ENCODE measurements at places on chromosomes 16 and 17. TPM values are rescaled to one million over a fixed set of nuclear protein-coding genes. Genes with fewer than 3 reads are reported as not detected.

DNA sequence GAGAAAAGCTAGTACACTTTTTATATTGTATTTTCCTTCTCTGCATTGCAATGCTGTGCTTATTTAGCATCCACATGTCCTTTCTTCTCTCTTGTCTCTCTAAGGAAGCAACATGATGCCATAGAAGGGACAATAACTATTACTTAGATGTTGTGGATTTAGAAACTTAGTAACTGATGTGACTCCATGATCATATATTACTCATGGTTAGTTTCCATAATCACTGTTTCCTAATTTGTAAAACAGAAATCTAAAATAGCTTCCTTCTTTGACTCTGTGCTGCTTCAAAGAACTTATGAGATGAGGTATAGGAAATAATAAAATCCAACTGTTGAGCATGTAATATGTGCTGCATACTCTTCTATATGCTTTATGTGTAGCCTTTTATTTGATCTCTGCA is 6.6 kb upstream of the ABCA5 start:
- no peak for DNase-seq
- no peak overlapping the region for H3K27ac ChIP-seq
- peaks cover 5% of the 10 kb centered on the region for H3K36me3 ChIP-seq
- H3K4me3 ChIP-seq, result no peak overlapping the region
- H3K4me1 ChIP-seq, result peaks cover 8% of the 10 kb centered on the region

DNA sequence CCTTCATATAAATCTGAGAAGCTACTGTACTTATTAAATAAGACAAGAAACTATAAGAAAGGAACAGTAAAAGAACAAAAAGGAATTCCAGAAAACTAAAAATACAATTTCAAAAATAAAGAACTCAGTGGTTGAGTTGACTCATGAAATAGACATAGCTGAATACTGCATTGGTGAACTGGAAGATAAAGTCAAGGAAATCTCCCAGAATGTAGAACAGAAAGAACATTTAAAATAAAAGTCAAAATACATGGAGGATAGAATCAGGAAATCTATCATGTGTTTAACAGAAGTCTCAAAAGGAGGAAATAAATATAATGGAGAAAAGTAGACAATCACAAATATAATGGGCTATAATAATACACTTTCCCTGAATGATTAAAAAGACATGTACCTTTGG is 136.4 kb upstream of the PMFBP1 start:
- H3K36me3 ChIP-seq, result no peaks in the 10 kb centered on the region
- no peak overlapping the region for H3K27ac ChIP-seq

DNA sequence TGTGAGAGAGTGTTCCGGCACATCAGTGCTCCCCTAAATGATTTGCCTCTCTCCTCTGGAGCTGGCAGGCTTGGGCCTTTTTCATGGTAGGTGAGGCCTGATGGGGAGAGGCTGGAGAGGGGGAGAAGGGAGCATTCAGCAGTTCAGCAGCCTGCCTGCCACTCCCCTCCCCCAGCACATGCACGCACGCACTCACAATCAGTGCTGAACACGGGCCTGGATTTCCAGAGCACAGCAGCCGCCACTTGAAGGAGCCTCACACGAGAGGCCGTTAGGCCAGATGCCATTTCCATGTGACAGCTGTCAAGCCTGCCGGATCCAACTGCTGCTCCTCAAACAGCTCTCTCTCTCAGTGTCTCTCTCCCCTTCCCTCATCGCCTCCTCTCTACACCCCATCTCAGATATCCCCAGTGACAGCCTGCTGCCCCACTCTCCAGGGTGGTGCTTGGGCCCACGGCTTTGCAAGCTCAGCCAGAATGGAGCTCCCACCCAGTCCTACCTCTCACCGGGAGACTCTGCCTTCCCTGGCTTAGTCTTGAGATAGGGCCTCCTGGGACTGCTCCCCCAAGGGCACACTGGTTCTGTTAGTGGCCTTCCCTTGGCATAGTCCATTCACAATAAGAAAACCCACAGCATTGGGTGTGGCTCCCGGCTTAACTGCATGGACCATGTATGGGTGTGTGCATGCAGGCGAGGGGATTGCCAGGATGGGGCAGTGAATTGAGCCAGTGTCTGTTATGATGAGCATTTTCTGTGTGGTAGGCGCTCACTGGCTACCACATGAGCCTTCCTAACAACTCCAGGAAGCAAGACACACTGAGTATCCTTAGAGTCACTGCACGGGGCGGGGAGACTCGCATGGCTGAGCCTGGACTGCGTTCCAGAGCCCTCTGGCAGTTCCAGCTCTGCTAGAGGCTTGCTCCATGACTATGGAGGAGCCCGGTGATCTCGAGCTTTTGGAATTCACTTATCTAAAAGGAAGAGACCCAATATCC is 226.2 kb downstream of the CCDC182 start:
- peaks cover 13% of the 10 kb centered on the region for H3K4me1 ChIP-seq
- DNase-seq, result no peak
- H3K4me3 ChIP-seq, result no peak overlapping the region
- no peak overlapping the region for H3K27ac ChIP-seq

DNA sequence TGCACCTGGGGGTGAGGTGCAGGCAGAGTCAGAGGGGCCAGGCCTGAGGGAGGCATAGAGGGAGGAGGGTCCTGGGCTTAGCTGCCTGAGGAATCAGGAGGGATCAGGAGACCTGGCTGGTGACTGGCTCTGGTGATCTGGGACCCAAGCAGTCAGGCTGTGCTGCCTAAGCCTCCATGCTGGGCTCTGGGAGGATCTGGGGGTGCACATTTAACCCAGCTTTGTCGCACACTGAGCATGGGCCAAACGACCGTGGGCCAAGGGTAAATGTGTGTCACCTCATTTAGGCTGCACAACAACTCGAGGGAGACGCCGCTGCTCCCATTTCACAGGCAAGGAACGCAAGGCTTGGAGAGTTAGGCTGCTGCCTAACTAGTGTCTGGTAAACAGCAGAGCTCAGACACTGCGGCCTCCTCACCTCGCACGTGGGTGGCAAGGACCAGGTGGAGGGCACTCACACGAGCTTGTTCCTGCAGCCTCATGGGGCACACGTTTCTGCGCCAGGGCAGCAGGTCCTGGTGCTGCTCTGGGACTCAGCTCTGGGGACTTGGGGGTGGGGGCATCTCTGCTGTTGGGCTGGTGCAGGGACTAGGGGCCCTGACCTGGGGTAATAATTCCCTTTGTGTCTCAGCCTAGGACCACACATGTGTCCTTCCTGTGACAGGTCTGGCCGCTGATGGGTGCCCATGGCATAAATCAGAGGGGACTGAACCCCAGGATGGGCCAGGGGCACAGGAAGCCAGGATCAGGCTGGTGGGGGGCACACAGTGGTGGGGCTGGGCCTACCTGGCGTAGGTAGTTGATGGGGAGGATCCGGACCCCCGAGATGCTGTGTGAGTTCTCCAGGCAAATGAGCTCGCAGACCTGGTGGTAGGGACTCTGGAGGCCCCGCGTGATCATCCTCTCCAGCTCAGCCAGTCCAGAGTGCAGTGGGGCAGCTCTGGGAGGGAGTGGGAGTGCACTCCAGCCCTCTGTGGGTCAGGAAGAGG is 18.7 kb downstream of the TMEM235 start:
- DNase-seq, result no peak
- no peaks in the 10 kb centered on the region for H3K27me3 ChIP-seq
- no peaks in the 10 kb centered on the region for H3K36me3 ChIP-seq
- no peak overlapping the region for H3K27ac ChIP-seq

DNA sequence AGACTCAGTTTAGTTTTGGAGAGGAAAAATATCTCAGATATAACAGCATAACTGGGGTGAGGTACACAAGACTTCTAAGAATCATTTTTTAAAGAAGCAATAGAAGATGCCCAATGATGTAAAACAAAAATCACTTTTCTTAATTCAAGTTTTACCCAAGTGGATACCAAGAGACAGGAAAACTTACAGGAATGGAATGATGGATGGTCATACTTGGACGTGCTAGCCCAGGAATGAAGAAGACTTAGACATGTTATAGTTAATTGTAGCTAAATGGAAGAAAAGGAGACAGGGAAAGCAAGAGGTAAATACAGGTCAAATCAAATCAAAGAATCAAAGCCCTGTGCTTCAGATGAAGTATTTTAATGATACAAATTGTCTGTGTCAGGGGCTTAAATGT is 312.7 kb upstream of the KCNJ16 start:
- H3K27me3 ChIP-seq, result peaks cover 7% of the 10 kb centered on the region
- DNase-seq, result no peak
- H3K36me3 ChIP-seq, result no peaks in the 10 kb centered on the region
- no peak overlapping the region for H3K4me3 ChIP-seq
- H3K27ac ChIP-seq, result no peak overlapping the region

- peaks cover 8% of the 10 kb centered on the region for H3K4me1 ChIP-seq
- no peaks in the 10 kb centered on the region for H3K27me3 ChIP-seq
- H3K27ac ChIP-seq, result no peak overlapping the region
- no peak for DNase-seq
- H3K36me3 ChIP-seq, result peaks cover 15% of the 10 kb centered on the region
These were observed 26.2 kb downstream of the SLC39A11 start for GRCh38 chr17:73066148-73066884.

DNA sequence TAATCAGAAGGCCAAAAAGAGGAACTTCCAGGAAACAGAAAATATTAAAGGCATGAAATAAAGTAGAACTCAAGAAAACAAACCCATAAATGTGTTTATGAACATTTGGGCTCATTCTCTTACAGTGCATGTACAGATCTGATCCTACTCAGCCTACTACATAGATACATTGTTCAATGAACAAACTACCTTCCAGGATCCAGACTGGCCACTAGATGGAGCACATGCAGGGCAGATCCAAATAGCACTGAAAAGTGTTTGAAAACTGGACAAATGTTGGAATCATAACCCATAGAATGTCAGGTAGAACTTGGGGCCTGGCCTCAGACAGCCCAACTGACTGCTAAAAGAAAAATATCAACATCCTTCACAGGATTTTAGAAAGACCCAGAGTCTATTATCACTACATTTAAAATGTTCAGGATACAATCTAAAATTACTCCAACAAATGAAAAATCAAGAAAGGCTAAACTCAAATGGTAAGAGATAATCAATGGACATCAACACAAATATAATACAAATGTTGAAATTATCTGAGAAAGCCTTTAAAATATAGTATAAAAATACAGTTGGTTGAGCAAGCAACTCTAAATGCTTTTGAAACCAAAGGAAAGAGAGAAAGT is 122.4 kb upstream of the NUDT7 start:
- peak; percentile 42 for DNase-seq
- no peaks in the 10 kb centered on the region for H3K4me1 ChIP-seq
- H3K36me3 ChIP-seq, result no peaks in the 10 kb centered on the region
- H3K27me3 ChIP-seq, result peaks cover 12% of the 10 kb centered on the region
- no peak overlapping the region for H3K4me3 ChIP-seq

The RNPS1 gene
- total RNA-seq, result 334 TPM

The CCDC144A gene
- total RNA-seq, result 2.4 TPM

The TAC4 gene
- total RNA-seq, result not detected

The CCL3 gene
- total RNA-seq, result 253 TPM

The DCTPP1 gene
- total RNA-seq, result 105 TPM

The UTS2R gene
- total RNA-seq, result not detected

Measured in activated CD8-positive, alpha-beta T cell treated with anti-CD3 and anti-CD28 coated beads for 36 hours (primary cell).